ENCODE measurements at places on chromosomes 2 and 18. TPM values are rescaled to one million over a fixed set of nuclear protein-coding genes. Genes with fewer than 3 reads are reported as not detected.

CD226 gene
- 46.4 TPM for total RNA-seq

GRCh38 chr2:229857634-229858033, 64.2 kb downstream of the TRIP12 start:
- peak overlapping the region; percentile 9 for H3K27ac ChIP-seq
- H3K4me1 ChIP-seq = peaks cover 16% of the 10 kb centered on the region
- H3K27me3 ChIP-seq = no peaks in the 10 kb centered on the region
- H3K4me3 ChIP-seq = no peak overlapping the region

ASB18 gene
- not detected for total RNA-seq

DNA sequence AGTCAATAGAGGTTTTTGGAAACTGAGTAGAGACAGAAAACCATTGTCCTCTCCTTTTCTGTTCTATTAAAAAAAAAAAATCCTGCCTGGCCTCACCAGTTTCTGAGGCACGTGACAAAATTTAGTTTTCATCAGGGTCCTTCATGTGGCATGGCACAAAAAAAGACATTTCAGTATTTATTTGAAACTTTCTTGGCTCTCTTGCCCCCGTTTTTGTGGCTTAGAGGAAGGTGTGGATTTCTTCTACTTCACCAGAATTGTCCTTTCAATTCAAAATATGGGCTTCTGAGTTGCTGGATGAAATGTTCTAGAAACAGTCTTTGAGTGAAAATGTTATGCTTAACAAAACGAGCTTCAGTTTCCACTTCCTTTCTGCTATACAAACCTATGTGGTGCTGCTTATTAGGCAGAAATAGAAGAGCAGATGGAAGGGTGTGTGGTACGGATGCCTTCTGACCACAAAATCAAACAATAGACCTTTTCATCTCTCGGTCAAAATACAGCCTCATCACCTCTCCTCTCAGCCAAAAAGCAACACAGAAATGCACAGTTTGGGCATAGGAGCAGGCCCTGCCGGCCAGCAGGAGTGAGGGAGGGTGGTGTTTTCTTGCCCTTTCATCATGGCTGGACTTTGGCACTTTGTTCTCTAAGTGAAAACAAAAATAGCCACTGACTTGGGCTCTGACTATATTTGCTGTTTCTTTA, 89.2 kb downstream of the SH3RF3 start:
- peaks cover 44% of the 10 kb centered on the region for H3K4me1 ChIP-seq
- H3K36me3 ChIP-seq = no peaks in the 10 kb centered on the region
- no peak for DNase-seq
- H3K27me3 ChIP-seq = peaks cover 48% of the 10 kb centered on the region
- H3K4me3 ChIP-seq = peak overlapping the region; percentile 51

DNA sequence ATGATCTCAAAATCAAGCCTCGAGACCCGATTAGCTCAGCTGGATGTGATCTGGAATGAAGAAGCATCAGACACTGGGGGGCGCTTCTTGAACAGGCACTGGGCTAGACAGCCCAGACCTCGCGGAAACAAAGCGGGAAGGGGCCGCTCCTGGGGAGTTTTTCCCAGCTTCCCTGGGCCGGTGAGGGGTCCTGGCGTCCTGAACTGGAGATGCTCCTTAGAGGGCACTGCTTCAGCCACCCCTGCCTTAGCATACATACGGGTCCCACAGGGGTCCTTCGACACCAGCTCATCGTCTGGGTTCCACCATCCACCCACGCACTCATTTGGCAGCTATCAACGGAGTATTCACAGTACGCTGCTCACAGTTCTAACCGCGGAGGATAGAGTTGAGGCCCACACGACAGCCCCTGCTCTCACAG, 146.7 kb downstream of the TSN start:
- H3K4me3 ChIP-seq = peak overlapping the region; percentile 65
- peaks cover 5% of the 10 kb centered on the region for H3K4me1 ChIP-seq
- H3K27me3 ChIP-seq = peaks cover 3% of the 10 kb centered on the region
- no peaks in the 10 kb centered on the region for H3K36me3 ChIP-seq

DNA sequence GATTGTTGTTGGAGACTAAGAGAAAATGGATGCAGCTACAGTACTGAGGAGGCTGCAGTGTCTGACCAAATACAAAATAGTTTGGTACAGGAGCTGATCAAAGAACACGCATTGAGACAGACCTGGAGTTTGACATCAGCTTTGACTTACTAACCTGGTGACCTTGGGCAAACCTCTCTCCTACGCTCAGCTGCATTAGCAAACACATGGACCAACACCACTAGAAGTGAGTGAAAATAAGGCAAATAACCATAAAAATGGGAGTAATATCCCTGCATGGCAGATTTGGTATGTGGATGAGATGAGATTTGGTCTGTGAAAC, 126.5 kb downstream of the LPIN1 start:
- no peak overlapping the region for H3K4me3 ChIP-seq
- no peak overlapping the region for H3K27ac ChIP-seq
- H3K27me3 ChIP-seq = peaks cover 6% of the 10 kb centered on the region
- no peak for DNase-seq
- peaks cover 4% of the 10 kb centered on the region for H3K4me1 ChIP-seq
- H3K36me3 ChIP-seq = no peaks in the 10 kb centered on the region

CROCC2 gene
- not detected for total RNA-seq

ZNF521 gene
- not detected for total RNA-seq

DNA sequence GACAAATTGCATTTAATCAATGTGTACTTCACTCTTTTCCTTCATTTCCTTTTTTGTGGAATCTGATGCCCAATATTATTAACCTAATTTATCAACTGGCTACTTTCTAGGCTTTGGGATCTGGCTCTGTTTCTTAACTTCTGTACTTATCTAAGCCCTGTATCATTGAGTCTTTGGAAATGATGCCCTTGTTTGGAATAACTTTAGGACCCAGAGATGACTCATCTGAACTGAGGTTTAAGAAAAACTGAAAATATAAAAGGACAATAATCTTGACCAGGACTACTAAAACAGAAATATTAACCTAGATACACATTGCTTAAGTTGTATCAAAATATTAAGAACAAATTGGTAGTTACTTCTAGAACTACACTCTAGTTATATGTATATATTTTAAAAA, 600.8 kb downstream of the CPS1 start:
- no peak for DNase-seq
- H3K36me3 ChIP-seq = no peaks in the 10 kb centered on the region
- no peak overlapping the region for H3K27ac ChIP-seq
- no peak overlapping the region for H3K4me3 ChIP-seq
- no peaks in the 10 kb centered on the region for H3K4me1 ChIP-seq

EPHA4 gene
- 32.8 TPM for total RNA-seq

DNA sequence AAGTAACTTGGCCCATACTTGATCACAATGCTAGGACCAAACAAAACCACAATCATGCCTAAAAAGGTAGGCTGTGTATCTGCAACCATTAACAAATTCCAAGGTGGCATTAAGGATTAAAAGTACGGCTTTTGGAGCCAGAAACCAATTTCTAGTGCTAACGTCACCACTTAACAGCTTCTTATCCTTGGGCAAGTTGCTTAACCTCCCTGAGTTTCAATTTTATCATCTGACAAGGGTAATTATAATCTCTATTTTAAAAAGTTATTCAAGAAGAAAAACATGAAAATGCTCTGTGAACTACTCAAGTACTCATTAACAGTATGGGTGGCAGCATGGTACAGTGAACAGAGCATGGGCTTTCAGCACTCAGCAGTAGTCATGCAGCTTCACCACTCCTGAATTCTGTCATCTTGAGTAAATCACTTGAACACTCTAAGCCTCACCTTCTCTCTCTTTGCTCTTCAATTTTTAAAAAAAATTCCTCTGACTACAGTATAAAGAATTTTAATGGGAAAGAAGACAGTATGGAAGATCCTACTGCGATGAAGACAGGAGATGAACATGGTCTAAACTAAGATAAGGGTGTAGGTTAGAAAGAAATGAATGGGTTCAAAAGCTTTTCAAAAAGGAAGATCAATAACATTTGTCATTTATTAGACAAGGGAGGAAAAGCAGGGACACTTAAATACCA, 69.2 kb downstream of the SS18 start:
- H3K27ac ChIP-seq = no peak overlapping the region
- peaks cover 8% of the 10 kb centered on the region for H3K4me1 ChIP-seq
- H3K4me3 ChIP-seq = no peak overlapping the region

DNA sequence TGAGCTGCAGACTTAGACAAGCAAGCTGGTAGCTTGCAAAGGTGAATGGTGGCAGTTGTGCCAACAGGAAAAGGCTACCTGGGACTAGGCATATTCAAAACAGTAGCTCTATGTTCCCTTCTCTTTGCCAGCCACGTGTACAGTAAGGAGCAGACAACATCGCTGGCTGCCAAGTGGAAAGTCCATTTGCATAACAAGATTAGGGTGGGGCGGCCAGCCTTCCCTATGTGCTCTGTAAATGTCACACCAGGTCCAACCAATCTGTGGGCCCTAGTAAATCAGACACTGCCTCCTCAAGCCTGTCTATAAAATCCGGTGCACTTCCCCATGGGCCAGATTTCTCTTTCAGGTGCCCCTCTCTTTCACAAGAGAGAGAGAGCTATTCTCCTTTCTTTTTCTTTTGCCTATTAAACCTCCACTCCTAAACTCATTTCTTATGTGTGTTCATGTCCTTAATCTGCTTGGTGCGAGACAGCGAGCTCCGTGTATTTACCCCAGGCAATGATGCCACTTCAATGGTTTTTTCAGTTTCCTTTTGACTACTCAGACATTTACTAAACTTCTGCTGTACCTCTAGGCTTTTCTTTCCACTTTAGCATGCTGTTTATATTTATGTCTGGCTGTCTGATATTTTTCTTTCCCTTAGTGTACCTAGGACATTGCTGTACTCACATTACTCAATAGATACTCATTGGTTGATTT, 297.4 kb upstream of the GCFC2 start:
- H3K4me1 ChIP-seq = no peaks in the 10 kb centered on the region
- H3K36me3 ChIP-seq = no peaks in the 10 kb centered on the region
- H3K27ac ChIP-seq = no peak overlapping the region
- DNase-seq = no peak

DNA sequence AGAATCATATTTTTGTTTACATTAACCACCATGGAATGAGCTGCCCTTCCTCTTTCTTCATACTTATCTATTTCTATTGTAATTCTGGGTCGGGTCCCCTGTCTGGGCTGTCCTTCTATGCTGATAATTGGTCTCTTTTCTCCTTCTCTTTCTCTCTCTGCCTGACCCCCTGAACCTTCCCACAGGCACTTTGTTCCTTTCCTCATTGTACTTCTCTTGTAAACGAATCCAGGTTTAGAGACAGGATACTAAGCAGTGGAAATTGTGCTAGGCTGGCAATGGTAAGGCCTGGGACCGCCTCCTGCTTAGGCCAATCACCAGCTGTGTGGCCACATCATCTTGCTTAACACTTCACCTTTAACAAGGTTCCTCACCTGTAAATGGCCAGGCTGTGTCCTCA, 137.0 kb downstream of the ZNF532 start:
- no peak for DNase-seq
- no peaks in the 10 kb centered on the region for H3K4me1 ChIP-seq
- no peaks in the 10 kb centered on the region for H3K36me3 ChIP-seq
- no peak overlapping the region for H3K27ac ChIP-seq

VAMP5 gene
- total RNA-seq = 70.8 TPM

NT5C1B gene
- not detected for total RNA-seq

DNA sequence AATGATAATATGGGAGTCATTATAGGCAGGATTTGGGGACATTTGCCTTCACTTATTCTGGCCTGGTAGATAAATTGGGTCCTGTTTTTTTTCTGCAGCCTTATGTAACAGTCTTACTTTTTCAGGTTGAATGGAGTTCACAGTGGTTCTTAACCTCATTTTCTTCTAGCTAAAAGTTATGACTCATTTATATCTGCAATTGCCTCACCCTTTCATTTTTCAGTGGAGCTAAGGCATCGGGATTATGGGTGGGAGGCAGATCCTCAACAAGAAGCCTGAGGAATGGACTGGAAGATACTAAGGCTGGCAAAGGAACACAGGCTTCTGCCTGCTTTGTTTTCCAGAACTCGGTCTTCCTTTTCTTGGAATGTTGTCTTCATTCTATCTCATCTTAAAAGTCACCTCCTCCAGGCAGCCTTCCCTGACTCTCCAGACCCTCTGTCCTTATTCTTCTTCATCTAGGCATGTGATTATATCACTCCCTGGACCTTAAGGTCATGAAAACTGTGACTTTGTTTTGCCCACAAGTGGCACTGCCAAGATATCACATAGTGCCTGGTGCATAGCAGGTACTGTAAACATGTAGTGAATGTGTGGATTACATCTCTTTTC, 41.0 kb upstream of the ACSL3 start:
- H3K27ac ChIP-seq = no peak overlapping the region
- no peaks in the 10 kb centered on the region for H3K36me3 ChIP-seq
- H3K27me3 ChIP-seq = peaks cover 10% of the 10 kb centered on the region
- H3K4me1 ChIP-seq = no peaks in the 10 kb centered on the region
- DNase-seq = no peak

DNA sequence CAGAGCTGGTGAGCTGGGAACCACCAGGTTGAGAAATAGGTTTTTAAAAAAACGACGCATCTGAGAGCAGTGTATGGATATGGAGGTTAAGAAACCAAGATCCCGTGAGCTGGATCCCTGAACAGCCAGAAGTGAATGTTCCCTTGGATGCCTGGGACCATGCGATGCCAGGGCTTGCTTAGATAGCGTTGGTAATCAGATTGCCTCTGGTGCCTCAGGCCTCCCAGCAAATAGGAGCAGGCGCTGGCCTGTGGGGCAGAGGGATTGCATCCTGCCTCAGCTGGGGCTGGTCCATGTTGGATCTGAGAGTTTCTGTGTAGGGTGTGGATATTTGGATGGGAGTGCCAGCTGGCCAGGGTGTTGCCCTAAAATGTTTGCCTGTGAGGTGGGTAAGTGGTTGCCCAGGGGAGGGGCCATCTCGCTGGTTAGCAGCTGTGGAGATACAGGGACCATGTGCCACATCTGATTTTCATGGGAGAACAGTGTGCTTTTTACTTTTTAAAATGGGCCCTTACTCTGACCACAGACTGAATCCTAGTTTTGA, 80.8 kb upstream of the MCFD2 start:
- H3K4me1 ChIP-seq = peaks cover 4% of the 10 kb centered on the region
- no peak for DNase-seq
- H3K27ac ChIP-seq = no peak overlapping the region
- H3K36me3 ChIP-seq = peaks cover 27% of the 10 kb centered on the region

DNA sequence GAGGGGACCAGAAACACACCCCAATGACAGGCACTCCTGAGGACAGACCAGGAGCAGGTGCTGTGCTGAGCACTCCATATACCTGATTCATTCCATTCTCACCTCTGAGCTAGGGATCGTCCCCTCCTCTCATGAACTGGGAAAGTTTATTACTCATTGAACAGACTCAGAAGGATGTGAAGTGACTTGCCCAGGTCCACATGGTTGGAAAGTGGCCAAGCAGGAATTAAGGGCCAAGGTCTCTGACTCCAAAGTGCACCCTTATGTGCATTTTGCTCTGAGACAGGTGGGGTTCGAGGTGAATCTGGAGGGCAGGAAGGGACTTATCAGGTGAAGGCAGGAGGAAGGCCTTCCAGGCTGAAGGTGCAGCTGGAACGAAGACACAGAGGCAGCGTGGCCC, 25.1 kb upstream of the PLB1 start:
- peaks cover 13% of the 10 kb centered on the region for H3K27me3 ChIP-seq
- peaks cover 22% of the 10 kb centered on the region for H3K4me1 ChIP-seq
- no peak overlapping the region for H3K4me3 ChIP-seq
- DNase-seq = no peak
- H3K27ac ChIP-seq = peak overlapping the region; percentile 43
- no peaks in the 10 kb centered on the region for H3K36me3 ChIP-seq

CDH20 gene
- 0.17 TPM for total RNA-seq

SFXN5 gene
- total RNA-seq = 11.9 TPM

Data from activated naive CD8-positive, alpha-beta T cell treated with anti-CD3 and anti-CD28 coated beads, Interleukin-2, amount 10 ng/mL, durations not matched to agents 7 days and 5 days (primary cell).